CD4-positive, alpha-beta T cell treated with Interleukin-6 at 100 ng/mL for 8 hours (primary cell): ENCODE measurements at places on chromosomes 12 and 14.
A peak's percentile ranks its signal among the peaks of the same experiment; 100 is the strongest.

DNA sequence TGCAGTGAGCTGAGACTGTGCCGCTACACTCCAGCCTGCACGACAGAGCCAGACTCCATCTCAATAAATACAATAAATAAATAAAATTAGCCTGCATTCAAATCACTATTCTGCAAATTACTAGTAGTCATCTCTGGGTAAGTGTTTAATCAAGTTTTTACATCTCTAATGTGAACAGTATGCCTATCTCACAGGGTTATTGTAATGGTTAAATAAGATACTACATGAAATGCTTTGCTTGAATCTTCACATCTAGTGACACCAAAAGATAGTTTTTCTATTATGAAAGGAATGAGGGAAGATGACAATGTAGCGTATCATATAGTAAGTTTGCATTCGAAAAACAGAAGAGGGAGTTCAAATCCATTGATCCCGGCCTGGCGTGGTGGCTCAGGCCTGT lies 2.1 kb downstream of the SRSF9 start:
- no peak for DNase-seq

- no peak for DNase-seq
Measured at GRCh38 chr12:93323625-93324329, 53.9 kb upstream of the NUDT4 start.

- peak; percentile 67 for DNase-seq
Measured at GRCh38 chr12:57214398-57214781, 2.2 kb upstream of the NXPH4 start.

DNA sequence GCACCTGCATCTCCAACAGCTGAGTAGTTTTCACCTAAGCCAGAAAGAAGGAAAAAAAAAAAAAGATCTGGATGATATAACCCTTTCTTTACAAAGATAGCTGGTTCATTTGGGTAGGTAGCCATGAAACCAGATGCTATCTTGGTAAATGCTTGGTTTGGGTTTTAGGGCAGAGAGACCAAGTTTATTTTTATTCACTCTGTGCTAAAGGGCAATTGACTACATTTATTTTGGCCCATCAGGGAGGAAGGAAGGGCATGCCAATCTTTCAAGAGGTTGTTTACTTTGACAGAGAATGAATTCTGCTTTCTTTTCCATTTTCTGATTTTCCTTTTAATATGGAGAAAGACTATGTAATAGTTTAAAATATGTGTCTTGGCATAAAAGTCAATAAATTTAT lies 91.0 kb downstream of the NTN4 start:
- DNase-seq = no peak

- DNase-seq = no peak
Measured at GRCh38 chr14:101098641-101099040, 195.1 kb upstream of the RTL1 start.

DNA sequence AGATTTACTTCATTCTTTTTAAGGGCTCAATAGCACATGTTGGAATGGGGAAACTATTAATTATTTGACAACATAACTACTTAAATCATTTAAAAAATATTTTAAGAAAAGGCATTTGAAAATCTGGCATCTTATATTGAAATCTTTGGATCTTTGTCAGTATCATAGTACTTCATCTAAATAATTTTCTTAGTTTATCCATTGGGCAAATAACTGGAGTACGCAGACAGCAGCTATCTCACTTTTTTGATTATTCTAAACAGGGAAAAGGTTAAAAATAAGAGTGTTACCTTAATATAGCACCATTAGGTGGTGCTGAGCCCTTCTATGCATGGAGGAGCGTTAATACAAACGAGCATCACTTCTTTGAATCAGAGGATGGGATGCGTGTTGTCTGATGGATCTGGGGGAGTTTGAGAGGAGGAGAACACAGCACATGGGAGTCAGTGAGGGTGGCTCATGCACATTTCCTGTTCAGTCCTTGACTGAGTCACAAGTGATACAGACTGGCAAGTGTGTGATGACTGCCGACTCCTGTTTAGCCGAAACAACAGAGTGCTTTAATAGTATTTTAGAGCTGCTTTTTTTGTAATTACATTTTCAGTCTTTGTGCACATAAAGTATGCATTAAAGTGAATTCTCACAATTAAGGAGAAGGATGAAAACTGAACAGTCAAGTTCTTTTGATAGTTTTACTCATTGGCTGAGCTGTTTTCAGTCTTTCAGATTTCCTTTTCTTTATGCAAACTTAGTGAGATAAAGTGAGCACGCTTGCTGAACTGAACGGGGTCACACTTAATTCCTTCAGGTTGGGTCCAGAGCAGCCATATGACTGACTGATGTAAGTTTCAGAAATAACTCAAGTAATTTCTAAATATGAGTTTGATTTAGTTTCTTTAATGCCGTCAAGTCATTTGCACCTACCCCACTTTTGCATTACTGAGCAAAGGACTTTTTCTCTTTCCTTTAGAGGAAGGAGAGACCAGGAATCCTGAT lies 92.7 kb downstream of the DIP2B start:
- peak; percentile 46 for DNase-seq

DNA sequence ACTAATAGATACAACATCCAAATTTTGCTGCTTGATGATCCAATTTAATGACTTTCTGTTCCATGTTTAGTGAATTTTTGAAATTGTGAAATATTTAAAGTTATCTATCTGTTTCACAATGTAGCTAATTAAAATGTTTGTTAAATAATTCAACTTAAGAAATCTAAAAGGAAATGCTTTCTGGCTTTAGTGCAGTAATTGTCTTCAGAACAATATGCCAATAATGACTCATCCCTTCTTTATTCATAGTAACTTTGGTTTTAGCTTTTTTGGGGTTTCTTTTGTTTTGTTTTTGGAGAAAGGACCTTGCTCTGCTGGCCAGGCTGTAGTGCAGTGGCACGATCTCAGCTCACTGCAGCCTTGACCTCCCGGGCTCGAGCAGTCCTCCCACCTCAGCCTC lies 479.2 kb upstream of the RGS6 start:
- DNase-seq = no peak

DNA sequence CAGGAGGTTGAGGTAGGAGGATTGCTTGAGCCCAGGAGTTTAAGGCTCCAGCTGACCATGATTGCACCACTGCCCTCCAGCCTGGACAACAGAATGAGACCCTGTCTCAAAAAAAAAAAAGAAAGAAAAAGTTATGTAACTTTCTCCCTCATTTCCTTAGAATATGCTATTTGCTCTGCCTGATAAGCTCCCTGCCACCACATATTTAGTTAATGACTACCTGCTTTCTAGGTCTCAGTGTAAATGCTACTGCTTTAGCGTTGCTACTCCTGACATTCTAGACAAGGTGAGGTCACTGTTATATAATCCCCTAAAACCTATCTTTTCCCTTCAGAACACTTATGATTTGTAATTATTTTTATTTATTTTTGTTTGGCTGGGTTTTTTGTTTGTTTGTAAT lies 86.3 kb upstream of the AMN1 start:
- DNase-seq = no peak

- no peak for DNase-seq
Measured at GRCh38 chr14:83184531-83184930, 1650.9 kb upstream of the SEL1L start.

GRCh38 chr14:87600240-87600639 lies 392.7 kb downstream of the GALC start:
- no peak for DNase-seq

DNA sequence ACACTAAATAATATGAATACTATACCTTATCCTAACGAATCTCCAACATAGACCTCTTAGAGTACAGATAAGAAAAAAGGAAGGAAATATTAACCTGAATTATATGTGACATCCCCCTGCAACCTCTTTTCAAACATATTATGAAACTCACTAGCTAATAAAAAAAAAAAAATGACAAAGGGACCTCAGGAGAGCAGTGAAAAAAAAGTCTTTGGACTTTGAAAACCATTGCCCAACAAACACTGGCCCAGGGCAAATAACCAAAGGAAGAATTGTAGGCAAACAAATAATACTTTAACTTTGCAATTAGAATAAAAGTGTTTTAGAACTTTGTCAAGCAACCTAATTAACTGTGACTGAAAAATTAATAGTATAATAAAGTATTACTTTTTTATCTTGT lies 7.7 kb downstream of the SOX5 start:
- no peak for DNase-seq

DNA sequence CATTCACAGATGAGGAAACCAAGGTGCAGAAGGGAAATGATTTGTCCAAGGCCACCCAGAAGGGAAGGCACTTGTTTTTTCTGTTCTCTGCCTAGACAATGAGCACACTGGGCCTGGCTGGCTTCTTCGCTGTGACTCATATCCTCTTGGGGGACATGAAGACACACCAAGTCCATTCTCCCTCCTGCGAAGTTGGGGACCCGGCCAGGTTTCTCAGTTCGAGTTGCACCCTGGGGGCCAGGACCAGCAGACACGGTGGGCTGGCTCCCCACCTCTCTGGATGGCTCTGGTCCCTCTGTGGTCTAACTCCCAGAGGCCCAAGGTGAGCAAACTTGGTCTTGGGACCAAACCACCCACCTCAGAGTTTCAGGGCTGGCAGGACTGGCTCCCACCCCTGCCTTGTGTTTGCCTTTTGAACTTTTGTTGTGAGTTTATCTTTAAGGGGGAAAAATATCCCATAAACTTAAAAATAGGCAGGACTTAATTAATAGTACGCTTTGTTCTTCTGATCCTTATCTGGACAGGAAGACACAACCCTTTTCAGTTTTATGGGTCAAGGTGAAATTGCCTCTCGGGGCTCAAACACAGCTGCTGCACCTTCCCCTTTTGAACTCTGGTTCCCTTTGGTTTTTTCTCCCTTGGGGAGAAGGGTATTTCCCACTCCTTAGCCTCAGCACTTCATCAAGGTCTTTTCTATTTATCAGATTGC lies 9.0 kb upstream of the MLEC start:
- DNase-seq = no peak

GRCh38 chr12:121288986-121289385 lies 7.5 kb downstream of the CAMKK2 start:
- DNase-seq = no peak

- DNase-seq = no peak
Measured at GRCh38 chr12:204261-204678, 9.7 kb downstream of the SLC6A12 start.

GRCh38 chr12:108854451-108855283 lies 2.7 kb downstream of the SSH1 start:
- no peak for DNase-seq

DNA sequence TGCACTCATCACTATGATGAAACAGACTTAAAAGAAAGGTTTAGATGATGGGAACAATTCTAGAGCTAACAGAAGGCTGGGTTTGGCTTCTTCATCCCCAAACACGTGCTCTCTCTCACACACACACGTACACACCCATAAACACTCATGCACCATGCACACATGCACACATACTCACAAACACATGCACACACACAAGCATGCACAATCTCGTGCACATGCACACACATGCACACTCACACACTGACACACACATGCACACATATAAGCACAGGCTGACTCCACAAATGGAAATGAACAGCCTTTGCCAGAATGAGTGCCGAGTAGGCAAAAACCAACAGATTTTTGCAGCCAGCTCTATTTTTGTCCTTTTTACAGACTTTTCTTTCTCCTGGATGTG lies 1571.6 kb downstream of the AACS start:
- no peak for DNase-seq

DNA sequence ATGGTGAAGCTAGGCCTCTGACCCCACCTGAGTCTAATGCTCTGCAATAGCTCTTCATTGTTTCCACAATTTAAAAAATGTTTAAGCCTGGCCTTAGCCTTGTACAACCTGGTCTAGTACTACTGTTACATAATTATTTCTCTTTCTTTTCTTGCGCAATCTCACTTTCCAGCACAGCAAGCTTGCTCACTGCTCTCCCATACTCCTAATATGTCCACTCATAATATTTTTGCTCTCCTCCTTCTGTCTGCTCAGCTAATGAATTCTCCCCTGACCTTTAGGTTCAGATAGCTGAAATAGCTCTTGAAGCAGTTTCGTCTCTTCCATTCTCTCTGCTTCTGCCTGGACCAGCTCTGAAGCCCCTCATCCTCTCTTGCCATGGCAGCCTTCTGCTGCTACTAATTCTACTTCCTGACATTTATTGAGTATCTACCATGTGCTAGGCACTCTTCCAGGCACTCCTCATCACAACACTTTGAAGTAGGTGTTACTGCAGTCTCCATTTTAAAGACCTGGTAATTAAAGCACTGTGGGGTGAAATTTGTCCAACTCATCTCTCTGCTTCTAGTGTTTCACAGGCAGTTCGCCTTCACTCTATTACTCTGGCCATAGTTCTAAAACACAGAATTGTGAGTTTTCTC lies 2.8 kb upstream of the SLC48A1 start:
- DNase-seq = no peak

- DNase-seq = no peak
Measured at GRCh38 chr14:44699391-44699790, 192.3 kb upstream of the FSCB start.

GRCh38 chr14:74563586-74564159 lies 48.4 kb downstream of the LTBP2 start:
- no peak for DNase-seq

- no peak for DNase-seq
Measured at GRCh38 chr14:23160924-23161522, 22.4 kb downstream of the SLC7A8 start.

GRCh38 chr12:71981149-71981548 lies 42.5 kb downstream of the TPH2 start:
- no peak for DNase-seq

- DNase-seq = no peak
Measured at GRCh38 chr12:11778713-11779685, 129.5 kb downstream of the ETV6 start.

- DNase-seq = no peak
Measured at GRCh38 chr14:37589715-37590427, 5.2 kb downstream of the FOXA1 start.

DNA sequence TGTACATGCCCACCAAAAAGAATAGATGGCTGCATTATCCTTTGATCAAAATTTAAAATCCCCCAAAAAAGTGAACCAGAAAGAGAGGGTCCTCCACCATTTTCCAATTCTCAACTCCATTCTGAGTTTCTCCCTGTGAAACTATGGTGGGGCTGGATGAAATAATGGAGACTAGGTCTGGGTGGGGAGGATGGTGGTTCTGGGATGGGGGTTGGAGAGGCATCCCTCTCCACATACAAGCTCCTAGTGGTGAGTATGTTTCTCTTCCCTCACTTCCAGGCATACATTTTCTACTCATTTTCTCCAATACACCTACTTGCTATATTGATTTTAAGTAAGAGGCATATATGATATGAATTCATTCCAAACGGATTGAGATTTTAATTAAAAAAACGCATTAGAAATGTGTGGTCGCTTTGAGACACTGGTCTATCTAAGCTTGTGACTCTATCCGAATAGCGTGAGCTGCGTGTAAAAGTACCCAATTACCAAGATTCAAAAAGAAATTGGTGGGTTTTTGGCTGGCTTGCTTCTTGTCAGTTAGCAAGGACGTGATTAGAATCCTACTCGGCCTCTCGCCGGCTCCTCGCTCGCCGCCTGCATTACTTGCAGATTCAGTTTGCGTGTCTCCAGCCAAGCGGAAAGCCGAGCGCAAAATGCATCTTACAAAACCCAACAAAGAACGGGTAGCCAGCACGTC lies 3.4 kb downstream of the ASCL1 start:
- no peak for DNase-seq
